ENCODE measurements at places on chromosomes 7 and 10.

DNA sequence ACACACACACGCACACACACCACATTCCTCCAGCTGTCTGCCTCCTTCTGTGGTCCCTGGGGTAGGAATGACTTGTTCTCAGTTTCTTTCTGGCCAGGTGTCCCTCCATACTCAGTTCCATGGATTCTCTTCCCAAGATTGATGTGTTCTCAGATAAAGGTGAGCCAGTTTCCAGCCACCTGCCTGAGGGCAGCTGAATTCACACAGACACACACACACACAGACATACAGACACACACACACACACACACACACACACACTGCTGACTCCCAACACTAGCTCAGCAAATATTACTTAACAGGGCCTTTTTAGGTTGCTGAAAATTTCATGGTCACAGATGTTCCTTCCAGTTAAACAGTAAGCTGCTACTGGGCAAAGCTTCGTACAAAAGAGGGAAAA lies 45.4 kb upstream of the GDF10 start:
- DNase-seq: no peak

GRCh38 chr7:129859183-129859582 lies 93.6 kb downstream of the UBE2H start:
- DNase-seq: no peak

- no peak for DNase-seq
Observed at GRCh38 chr7:36202398-36202797, 49.3 kb downstream of the EEPD1 start.

DNA sequence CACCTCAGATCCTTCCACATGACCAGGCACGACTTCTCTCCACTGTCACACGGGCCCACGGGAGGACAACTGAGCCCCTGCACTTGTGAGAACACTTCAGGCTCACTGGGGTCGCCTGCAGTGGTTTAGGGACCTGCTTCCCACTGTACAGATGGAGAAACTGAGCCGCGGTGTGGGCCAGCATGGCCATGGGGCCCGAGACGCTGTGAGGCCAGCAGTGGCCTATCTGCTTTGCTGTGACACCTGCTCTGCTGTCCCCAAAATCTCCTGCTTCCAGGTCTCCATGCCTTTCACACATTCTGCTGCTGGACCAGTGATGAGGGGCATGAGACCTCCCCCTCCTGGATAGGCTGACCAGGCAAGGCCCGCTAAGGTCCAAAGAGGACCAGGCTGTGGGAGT lies 75.8 kb upstream of the PAX2 start:
- DNase-seq: no peak

DNA sequence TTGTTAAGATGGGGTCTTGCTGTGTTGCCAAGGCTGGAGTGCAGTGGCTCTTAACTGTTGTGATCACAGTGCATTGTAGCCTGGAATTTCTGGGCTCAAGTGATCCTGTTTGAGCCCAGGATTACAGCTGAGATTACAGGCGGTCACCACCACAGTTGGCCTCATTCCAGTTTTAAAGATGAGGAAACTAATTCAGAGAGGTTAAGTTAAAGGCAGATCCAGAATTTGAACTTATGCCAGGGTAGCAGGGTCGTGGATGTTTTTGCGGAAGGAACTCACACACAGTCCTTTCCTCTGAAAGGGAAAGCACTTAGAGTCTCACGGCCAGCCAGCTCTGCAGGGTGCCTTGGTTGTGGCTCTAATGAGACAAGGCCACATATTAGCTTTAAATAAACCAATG lies 84.7 kb downstream of the MMRN2 start:
- no peak for DNase-seq

DNA sequence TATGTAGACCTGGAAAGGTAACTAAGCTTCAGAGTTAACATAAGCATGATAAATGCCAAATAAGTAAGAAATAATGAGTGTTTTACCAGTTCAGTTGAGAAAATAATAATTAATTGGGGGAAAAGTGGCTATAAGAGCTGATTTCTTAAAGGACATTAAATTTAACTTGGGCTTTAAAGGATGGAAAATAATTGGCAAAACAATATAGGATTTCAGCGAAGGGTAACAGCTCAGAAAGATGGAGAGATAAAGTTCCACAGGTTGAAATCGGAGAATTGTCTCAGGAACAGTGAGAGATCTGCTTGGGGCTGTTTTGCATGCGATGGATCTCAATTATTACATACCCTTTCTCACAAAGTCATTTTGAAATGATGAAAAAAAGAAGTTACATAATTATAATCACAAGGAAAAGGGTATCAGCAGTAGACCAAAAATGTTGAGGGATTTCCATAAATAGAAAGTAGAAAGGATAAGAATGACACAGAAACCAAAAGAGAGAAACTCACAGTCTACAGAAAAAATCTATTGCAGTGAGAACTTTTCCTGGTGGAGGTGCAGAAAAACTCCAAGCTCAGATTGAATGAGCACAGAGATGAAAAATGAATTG lies 40.1 kb upstream of the ITGB8 start:
- DNase-seq: no peak

All from stimulated activated naive CD8-positive, alpha-beta T cell treated with anti-CD3 and anti-CD28 coated beads, Interleukin-15, Interleukin-2, amounts not matched to agents 100 U/mL and 50 U/mL, for 24 hours (primary cell).